ENCODE measurements at places on chromosomes 6 and 20.

GRCh38 chr6:88982720-88983119, 19.3 kb upstream of the RNGTT start:
- no peak for DNase-seq

DNA sequence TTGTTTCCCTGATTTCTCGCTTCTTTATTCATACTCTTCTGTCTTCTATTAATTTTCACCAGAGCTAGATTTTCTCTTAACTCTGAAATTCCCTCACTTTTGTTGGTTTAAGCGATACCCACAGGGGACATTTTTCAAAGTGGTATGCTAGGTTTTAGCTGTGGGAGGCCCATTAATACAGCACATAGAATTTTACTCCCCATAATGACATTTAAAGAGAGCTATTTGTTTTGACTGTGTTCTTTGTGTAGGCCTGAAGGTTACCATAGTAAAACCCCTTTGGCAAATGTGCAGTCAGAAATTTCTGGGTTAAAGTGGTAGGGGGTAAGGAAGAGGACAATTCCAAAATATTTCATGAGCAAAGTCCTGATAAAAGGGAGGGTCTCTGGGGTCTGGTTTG, 721.1 kb upstream of the CITED2 start:
- no peak for DNase-seq

- no peak for DNase-seq
Observed at GRCh38 chr20:16707674-16708073, 22.2 kb upstream of the SNRPB2 start.

DNA sequence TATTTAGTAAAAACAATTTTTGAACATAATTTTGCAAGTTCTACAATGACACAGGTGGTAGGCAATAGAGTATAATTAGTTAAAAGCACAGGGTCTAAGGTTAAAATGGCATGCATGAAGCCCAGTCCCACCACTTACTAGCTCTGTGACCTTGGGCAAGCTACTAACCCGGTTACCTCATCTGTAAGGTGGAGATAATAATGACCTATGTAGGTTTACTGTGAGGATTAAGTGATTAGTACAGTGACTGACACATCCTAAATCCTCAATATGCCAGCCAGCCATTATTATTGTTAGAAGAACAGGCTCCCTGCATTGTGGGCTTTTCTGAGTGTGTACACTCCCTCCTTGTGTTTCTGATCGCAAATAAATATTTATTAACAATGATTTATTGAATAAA, 26.2 kb downstream of the ATXN1 start:
- no peak for DNase-seq

DNA sequence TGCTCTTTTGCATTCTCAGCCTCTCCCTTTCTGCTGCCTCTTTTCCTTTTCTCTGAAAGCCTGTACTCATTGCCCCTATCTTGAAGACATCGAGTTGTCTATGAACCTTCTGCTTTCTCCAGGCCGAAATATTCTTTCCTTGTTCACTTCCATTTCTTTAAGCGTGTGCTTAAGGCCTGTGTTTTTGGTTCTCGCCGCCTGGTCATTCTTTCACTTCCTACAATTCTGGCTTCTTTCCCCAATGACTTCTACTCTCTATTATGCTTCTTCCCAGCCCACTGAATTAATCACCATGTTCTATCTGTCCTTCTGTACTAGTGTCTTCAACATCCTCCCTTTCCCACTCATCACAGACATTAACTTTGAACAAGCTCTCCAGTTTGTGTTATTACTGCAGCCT, 69.6 kb downstream of the C6orf52 start:
- no peak for DNase-seq

DNA sequence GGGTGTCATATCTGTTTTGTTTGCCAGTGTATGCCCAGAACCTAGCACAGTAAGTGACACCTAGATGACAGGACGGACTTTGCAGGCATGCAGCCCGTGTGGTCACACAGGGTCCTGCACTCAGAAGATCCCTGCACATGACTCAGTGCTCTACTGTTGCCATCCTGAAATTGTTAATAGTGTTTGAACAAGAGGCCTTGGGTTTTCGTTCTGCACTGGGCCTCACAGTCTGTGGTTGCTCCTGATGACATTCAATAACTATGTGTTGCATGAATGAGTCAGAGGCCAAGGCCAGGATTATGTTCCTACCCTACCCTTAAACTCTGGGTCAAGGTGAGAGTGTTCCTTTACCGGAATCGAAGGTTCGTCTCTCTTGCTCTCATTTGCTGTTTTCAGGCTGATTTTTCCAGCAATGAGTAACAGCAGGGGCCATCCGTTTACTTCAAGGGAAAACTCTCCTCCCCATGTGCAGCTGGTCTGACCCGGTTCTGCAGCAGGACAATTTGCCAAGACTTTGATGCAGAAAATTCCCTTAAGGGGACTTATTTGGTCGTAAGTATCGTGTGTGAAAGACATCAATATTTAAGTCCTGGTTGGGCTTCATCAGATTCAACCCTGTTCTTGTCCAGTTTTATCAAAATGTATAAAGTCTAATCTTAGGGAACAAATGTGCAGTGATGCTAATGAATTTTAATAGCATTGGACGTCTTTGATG, 13.0 kb upstream of the PFDN4 start:
- DNase-seq = no peak

DNA sequence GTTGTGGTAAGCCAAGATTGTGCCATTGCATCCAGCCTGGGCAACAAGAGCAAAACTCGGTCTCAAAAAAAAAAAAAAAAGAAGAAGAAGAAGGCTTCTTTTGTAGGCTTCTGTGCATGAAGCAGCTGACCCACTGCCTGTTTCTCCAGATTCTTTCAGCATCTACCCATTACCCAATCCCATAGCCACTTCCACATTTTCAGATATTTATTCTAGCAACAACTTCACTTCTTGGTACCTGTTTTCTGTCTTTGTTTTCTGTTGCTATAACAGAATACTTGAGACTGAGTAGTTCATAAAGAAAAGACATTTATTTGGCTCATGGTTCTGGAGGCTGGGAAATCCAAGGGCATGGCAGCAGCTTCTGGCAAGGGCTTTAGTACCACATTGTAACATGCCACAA, 95.3 kb upstream of the SGK1 start:
- DNase-seq = no peak

DNA sequence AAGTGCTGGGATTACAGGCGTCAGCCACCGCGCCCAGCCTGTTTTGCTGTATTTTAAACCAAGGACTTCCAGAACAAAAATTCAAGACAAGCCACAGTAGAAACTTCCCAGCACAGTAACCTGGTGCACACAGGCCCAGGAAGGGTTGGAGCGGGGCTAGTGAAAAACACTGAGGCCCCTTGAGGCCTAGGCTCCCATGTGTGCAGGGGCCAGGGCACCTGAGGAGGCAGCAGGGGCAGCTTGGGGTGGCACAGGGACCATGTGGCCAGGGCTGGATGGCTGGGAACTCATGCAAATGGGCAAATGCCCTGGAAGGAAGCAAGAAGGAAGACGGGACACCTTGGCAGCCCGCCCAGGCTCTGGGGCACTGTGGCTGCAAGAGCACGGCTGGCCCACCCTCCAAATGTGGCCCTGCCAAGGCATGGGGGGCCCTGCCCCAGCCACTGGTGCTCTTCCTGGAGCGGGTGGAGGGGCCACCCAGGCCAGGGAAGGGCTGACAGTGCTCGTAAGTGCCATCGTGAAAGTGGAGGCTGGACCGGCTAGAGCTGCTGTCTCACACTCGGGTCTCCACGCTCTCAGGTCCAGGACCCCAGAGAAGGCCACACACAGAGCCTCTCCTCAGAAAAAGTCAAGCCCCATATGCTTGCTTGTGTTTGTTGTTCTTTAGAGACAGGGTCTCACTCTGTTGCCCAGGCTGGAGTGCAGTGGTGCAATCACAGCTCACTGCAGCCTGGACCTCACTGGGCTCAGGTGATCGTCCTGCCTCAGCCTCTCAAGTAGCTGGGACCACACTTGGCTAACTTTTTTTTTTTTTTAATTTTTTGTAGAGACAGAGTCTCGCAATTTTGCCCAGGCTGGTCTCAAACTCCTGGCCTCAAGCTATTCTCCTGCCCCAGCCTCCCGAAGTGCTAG, 10.3 kb downstream of the SLC2A4RG start:
- DNase-seq = no peak

GRCh38 chr20:40591119-40591518, 97.9 kb downstream of the MAFB start:
- no peak for DNase-seq

DNA sequence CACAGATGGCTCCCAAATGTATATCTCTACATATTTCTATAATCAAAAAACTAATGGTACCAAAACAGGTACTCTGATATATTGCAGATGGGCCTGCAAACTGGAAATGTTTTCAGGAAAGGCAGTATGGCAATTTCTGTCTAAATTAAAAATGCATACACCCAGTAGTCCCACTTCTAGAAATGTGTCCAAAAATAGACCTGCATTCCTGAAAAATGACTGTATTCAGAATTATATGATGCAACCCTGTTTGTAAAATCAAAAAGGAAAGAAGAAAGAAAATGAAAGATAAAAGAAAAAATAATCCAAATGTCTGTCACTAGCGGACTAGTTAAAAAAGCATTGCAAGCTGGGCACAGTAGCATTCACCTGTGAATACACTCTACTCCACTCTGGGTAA, 12.9 kb upstream of the MICB start:
- no peak for DNase-seq

DNA sequence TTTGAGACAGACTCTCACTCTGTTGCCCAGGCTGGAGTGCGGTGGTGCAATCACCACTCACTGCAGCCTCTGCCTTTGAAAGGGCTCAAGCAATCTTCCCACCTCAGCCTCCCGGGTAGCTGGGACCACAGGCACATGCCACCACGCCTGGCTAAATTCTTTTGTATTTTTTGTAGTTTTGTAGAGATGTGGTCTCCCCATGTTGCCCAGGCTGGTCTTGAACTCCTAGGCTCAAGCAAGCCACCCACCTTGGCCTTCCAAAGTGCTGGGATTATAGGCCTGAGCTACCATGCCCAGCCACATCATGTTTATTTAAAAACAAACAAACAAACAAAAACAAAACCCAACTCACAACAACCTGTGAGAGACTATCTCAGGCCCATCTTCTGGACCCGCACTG, 29.7 kb upstream of the APCDD1L start:
- no peak for DNase-seq

DNA sequence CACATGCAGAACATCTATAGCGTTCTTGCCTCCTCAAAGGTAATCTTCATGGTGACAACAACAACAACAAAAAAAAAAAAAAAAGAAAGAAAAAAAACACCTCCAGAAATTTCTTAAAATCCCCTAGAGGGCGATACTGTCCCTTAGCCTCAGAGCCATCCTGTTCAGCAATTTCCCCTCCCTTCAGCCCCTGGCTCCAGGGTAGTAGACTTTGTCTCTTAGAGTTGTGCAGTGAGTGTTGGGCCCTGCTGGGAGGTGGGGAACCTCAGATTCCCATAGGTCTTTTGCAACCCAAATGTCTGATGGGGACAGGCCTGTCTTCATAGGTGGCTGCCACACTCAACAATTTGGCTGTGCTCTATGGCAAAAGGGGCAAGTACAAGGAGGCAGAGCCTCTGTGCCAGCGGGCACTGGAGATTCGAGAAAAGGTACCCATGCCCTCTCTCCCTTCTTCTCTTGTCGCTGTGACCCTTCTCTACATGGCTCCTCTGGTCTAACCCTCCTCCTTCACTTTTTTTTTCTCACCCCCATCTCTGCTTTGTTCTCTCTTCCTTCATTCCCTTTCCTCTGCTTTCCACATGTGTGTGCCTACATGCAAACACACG, 6.0 kb upstream of the PTK7 start:
- no peak for DNase-seq

DNA sequence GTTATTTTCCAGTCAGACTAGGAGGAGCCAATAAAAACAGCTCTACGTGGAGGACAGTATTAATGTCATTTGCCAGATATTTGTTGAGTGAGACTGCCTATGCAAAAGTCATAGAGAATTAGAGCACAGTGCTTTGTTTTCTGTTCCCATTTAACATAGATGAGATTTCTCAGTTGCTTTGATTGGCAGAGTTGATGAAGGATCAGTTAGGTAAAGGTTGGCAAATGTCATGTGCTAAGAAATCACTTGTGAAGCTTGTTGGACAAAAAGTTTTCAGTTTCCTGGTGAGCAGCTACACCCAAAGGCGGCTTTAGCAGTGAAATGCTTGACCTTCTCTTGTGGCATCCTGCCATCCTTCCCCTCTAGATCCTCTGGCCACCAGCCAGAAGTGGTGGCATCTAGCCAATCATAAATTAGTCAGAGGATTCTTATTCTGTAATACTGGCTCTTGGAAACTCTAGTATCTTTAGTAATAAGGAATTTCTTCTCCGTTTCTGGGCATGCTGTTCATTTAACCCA, 37.0 kb downstream of the BCKDHB start:
- DNase-seq = no peak

GRCh38 chr20:7967199-7967844, 27.1 kb upstream of the HAO1 start:
- DNase-seq = no peak

GRCh38 chr6:21526974-21527373, 66.6 kb upstream of the SOX4 start:
- no peak for DNase-seq

DNA sequence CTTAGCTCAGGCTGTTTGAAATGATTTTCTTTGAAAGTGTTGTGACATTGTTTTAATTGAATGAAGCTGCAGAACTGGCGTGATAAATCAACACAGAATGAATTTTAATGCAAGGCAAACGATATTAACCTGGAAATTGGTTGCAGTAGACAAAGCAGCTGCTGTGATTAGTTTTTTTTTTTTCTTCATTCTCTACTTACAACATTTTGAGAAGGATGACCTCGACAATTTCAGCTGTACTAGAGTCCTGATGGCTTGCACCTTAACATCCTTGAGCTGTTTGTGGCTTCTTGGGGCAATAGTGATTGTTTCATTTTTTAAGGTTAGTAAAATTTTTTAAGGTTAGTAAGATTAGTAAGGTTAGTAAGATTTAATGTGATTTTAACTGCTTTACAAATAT, 54.2 kb downstream of the QKI start:
- no peak for DNase-seq

GRCh38 chr20:38534756-38535155, 46.2 kb upstream of the ADIG start:
- DNase-seq = no peak

DNA sequence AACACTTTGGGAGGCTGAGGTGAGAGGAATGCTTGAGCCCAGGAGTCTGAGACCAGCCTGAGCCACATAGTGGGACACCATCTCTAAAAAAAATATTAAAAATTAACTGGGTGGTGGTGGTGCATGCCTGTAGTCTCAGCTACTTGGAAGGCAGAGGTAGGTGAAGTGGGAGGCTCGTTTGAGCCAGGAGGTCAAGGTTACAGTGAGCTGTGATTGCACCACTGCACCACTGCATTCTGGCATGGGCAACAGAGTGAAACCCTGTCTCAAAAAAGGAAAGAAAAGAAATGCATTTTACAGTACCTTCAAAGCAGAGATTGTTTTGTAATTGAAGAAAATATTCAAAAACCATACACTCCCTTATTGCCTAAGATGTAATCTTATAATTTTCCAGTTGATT, 6.5 kb downstream of the OCSTAMP start:
- no peak for DNase-seq

DNA sequence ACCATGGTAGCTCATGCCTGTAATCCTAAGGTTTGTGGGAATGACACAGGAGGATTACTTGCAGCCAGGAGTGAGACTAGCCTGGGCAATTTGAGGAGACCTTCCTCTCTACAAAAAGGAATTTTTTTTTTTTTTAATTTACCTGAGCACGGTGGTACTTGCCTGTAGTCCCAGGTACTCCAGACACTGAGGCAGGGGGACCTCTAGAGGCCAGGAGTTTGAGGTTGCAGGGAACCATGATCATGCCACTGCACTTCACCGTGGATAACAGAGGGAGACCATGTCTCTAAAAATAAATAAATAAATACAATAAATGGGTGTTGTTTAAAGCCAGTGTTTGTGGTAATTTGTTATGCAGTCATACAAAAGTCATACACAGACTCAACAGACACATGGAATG, 2.4 kb upstream of the HLA-F start:
- no peak for DNase-seq

All from activated naive CD4-positive, alpha-beta T cell treated with anti-CD3 and anti-CD28 coated beads, Interleukin-2, amount 50 U/mL, for 16 hours (primary cell).